Occipital lobe (tissue), 3 donors: ENCODE measurements at places on chromosomes 16 and 17. TPM values are rescaled to one million over a fixed set of nuclear protein-coding genes. Genes with fewer than 3 reads are reported as not detected.

The SLC13A2 gene
- not detected for total RNA-seq

The TBC1D3K gene
- total RNA-seq = not detected

The B9D1 gene
- total RNA-seq = 13.6 TPM

The ADAD2 gene
- total RNA-seq = not detected

The DHX58 gene
- 1.1 TPM for total RNA-seq

The TMEM235 gene
- not detected for total RNA-seq

The C17orf78 gene
- not detected for total RNA-seq

The PSMD11 gene
- total RNA-seq = 53.2 TPM

The NLRC5 gene
- 2.0 TPM for total RNA-seq

The CCL16 gene
- not detected for total RNA-seq

The RNU2-1 gene
- not detected for total RNA-seq

The C1QL1 gene
- total RNA-seq = 4.1 TPM

The GJD3 gene
- total RNA-seq = 0.31 TPM

The HBQ1 gene
- 5.3 TPM for total RNA-seq

The ABAT gene
- 86.1 TPM for total RNA-seq

DNA sequence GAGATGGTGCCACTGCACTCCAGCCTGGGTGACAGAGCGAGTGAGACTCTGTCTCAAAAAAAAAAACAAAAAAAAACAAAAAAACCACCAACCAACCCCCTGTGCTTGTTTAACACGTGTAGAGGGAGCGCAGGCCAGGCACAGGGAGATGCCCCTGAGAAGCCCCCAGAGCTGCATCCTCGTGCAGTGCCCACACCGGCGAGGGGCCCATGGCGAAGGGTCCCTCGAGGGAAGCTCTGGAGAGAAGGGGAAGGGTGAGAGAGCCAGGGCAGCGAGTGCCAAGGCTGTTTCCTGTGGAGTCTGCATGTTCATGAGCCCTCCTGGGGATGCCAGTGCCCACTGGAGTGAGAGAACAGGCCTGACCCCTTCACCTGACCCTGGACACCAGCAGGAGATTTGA lies 47.8 kb upstream of the GSE1 start:
- no peak for DNase-seq

- DNase-seq = no peak
These were observed 4.0 kb downstream of the NUPR1 start for GRCh38 chr16:28534542-28535373.

DNA sequence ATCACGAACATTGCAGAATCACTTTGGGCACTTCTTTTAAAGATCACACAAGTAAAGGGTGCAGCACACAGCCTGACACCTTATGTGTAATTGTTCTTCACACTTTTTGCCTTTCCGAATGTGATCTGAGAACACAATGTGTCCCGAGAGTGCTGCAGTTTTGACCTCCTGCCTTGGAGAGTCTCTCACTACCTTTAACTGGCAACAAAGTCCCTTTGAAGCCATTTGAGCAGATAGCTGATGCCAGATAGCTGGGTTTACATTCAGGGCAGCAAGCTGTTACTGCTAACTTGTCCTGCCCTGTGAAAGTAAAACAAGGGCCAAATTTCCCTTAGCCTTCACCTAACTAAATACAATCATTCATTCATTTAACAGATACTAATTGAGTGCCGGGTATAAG lies 411.0 kb upstream of the DYNLRB2 start:
- no peak for DNase-seq

DNA sequence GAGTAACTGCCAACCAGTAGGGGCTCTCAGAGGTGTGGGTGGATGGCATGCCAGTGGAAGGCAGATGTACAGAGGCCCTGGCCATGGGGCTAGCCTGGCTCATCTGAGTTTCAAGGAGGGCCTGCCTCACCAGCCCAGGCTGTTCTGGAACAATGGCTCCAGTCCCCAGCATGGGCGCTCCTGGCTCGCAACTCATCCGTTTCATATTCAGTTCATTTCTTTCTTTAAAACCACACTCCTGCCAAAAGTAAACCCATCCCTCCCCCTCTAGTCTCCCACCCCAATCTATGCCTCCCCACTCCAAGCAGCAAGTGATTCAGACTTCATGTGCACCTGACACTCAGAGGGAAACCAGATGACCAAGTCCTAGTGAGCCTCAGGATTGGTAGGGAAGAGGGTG lies 2.4 kb downstream of the CCL13 start:
- no peak for DNase-seq

DNA sequence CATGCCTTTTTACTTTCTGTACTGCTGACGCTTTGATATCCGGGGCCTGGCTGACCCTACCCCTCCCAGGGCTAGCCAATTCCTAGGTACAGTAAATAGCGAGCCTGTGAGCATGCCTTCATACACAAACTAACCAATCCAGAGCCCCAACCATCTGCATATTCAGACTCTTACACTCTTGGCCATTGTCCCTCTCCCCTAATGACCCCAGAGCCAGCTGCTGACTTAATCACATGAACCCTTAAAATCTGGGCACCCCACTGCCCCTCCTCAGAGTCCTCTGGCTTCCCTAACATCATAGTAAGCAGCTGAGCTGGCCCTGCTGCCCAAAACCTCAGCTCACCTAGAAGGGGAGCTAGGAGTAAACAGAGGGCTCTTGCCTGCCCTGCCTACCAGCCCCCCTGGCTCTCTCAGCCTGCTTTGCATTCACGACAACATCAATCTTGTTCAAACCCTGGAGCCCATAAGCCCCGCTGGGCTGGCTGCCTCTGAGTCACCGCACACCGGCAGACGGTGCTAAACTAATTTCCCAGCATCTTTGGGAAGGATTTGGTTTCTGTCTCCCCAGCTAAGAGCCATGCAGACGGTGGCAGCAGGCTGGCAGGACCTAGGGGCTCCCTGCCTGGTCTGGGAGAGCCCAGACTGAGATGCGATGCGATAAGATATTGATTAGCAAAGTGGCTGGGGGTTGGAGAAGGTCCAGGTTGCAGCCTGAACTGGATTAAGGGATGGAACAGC lies 63.2 kb downstream of the CLEC19A start:
- DNase-seq = no peak

DNA sequence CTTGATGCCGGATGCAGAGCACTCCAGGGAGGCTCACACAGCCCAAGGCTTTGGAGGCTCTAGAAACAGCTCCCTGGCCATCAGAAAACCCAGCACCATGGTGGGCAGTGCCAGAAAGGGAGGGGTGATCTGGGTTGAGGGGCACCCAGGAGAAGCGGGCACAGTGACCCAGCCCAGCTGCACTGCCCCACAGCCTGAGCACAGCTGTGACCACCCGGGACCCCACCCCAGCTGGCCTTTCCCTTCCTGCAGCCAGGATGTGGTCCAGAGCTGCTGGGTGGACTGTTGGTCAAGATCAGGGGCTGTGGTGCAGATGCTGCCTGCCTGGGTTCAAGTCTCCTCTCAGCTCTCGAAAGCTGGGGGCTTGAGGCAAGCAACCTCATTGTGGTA lies 223.1 kb downstream of the ZNF423 start:
- no peak for DNase-seq

DNA sequence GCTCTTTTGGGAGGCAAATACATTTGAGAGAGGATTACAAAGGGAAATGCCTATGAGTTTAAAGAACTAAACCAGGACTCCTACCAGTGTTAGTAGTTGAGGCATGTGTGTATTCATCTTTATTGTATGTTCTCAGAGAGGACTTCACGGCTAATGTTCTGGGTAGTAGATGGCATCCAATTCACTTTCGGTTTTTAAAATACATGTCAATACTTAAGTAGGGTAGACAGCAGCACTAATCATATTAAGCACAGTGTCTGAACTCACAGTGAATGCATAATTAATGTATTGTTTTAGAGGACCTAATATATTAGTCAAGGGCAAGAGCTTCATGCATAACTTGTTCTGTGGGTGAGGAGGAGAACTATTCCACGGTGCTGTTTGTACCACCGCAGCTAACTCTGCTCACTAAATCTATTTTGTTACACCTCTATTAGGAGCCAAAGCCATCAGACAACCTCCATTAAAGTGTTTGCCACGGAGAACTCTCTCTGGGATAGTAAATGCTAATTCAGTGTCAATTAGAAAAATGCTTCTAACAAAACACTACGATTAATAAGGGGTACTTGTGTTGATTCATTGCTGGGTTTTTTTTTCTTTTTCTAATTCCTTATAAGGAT lies 56.3 kb downstream of the COX10 start:
- no peak for DNase-seq

DNA sequence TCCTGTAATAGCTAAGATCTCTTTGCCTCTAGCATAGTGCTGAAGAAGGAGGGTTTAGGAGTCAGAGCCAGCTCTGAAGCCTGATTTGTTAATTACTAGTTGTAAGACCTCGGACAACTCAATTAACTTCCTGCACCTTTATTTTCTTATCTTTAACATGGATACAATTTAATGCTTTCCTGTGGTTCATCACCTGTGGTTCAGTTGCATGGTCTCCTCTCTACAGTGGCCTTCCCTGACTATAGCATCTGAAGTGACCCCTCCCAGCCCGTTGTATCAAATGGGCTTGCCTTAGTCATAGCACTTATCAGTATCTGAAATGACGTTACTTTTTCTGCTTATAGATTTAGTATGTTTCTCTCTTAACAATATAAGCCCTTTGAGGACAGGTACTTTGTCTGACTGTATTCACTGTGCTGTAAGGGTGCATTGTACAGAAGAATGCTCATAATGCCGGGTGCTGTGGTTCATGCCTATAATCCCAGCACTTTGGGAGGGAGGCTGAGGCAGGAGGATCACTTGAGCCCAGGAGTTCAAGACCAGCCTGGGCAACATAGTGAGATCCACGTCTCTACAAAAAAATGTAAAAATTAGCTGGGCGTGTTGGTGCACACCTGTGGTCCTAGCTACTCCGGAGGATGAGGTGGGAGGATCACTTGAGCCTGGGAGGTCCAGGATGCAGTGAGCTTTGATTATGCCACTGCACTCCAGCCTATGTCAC lies 2.6 kb upstream of the NDE1 start:
- no peak for DNase-seq

- no peak for DNase-seq
These were observed 30.9 kb downstream of the FAM222B start for GRCh38 chr17:28811651-28812090.

- DNase-seq = no peak
These were observed 5.8 kb downstream of the SECTM1 start for GRCh38 chr17:82327757-82328140.

DNA sequence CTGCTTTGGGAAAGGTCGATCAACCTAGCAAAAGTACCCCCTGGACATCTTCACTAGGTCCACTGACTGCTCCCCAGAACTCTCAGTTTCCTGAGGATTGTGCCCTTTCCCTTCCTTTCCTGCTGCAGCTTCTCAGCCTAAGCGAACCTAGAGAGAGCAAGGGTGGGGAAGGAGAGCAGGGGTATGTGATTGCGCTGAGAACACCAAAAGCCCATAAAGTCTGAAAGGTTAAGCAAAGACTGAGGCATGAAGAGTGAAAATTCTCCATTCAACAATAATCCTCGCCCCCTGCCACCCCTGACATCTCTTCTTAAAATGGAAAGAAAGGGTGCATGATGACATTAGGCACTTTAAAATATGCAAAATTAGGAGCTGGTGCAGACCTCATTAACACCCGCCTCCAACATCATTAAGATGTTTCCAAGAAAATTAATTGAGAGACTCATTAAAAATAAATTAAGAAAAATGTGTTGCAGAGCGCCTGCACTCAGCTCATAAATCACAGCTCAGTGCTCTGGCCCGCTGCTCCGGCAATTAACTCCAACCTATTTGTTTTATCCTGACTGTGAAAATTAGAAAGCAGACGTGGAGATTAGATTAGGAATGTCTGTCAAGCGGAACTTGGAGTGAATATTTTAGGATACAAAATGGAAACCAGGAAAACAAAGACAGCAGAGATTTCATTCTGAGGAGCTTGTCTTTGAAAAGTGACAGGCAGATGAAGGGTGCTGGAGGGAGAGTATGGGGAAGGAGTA lies 49.1 kb upstream of the PMFBP1 start:
- DNase-seq = no peak

GRCh38 chr17:82300707-82301270 lies 16.6 kb downstream of the CD7 start:
- DNase-seq = no peak

DNA sequence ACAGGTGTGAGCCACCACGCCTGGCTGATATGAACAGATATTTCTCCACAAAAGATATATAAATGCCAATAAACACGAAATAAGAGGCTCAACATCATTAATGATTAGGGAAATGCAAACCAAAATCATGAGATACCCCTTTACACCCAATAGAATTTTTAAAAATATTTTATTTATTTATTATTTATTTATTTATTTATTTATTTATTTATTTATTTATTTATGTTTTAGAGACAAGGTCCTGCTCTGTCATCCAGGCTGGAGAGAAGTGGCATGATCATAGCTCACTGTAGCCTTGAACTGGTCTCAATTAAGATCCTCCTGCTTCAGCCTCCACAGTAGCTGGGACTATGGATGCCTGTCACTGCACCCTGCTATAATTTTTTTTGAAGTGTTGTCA lies 30.8 kb downstream of the APPBP2 start:
- DNase-seq = no peak

DNA sequence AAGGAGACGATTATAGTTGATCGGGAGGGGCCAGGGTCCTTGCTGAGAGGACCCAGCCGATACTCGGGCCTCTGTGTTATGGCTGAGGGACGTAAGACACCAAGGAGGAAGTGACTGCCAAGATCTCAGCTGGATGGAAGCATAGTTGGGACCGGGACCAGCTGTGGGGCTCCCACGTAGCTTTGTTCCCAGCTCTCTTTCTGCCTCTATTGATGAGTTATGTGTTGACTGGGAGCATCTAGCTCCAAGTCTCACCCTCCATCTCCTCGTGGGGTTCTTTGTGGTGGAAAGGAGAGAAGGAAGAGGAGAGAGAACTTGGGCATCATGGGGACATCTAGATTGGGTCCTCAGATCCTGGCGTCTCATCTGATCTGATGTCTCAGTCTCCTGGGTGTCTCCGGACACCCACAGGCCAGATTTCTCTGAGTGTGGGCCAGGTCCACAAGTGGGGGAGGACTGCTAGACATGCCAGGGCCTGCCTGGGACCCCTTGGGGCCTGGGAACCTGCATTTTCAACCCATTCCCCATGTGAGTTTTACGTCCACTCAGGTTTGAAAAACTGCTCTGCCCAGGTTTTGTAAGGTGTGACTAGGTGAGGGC lies 1.0 kb downstream of the MGRN1 start:
- no peak for DNase-seq

DNA sequence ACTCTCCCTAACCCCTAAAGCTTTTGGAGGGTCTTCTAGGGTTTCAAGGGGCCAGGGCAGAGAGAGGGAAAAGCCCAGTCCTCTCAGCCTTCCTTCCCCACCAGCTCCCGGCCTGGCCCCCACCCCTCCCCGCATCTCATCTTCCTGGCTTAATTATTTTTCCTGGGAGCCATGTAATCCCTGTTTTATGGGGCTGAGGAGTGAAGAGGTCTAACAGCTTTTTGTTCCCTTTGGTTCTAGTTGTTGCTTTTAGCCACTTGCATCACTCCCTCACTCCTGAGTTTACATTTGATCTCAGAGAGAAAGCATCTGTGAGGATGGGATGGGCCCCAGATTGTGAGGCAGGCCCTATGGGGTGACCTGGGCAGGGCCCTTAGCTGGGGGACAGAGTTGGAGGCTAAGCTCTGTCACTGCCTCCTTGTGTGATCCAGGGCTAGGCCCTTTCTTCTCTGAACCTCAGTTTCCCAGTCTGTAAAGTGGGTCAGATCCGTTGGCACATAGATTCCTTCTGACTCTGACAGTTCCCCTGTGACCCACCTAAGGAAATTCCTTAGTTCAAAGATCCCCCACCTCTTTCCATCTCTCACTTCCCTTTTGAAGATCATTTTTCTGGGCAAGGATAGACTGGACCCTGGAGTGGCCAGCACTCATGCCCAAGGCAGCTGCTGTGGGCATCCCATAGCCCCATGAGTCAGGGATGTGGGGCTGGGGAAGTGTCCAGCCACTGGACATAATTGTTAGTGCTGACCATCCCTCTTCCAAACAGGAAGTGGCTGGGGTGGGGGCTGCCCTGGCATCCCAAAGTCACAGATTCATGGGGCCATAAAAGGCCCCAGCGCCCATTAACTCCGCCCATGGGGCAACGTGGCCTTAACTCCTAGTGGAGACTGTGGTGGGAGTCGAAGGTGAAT lies 20.1 kb downstream of the UNC119 start:
- DNase-seq = no peak
